ENCODE measurements at places on chromosomes 2 and 18. TPM values are rescaled to one million over a fixed set of nuclear protein-coding genes. Genes with fewer than 3 reads are reported as not detected.
A peak's percentile ranks its signal among the peaks of the same experiment; 100 is the strongest.

DNA sequence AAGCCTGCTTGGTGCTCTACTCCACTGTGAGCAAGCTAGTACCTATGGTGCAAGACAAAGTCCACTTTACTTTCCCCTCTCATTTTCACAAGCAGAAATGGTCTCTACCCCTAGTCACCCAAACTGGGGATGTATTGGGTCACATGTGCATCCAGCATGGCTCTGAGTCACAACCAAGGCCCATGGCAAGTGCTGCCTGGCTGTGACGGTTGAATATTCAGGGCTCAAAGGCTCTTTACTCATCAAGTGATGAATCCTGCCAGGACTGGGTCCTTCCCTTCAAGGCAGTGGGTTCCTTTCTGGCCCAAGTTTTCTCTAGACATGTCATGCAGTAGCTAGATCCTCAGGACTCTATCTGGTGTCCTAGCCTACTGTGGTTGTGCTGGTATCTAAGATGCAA is 311.5 kb downstream of the DLGAP1 start:
- H3K27ac ChIP-seq = no peak overlapping the region
- no peaks in the 10 kb centered on the region for H3K36me3 ChIP-seq
- no peaks in the 10 kb centered on the region for H3K4me1 ChIP-seq
- H3K4me3 ChIP-seq = no peak overlapping the region
- DNase-seq = no peak

- H3K27ac ChIP-seq = no peak overlapping the region
- H3K4me1 ChIP-seq = no peaks in the 10 kb centered on the region
- peaks cover 15% of the 10 kb centered on the region for H3K27me3 ChIP-seq
- no peaks in the 10 kb centered on the region for H3K36me3 ChIP-seq
- H3K4me3 ChIP-seq = no peak overlapping the region
Measured at GRCh38 chr2:121235542-121235941, 49.5 kb downstream of the TFCP2L1 start.

GRCh38 chr2:157291018-157291417 is 33.5 kb downstream of the GALNT5 start:
- H3K4me1 ChIP-seq = peaks cover 6% of the 10 kb centered on the region
- H3K4me3 ChIP-seq = no peak overlapping the region
- no peaks in the 10 kb centered on the region for H3K27me3 ChIP-seq
- H3K36me3 ChIP-seq = no peaks in the 10 kb centered on the region
- H3K27ac ChIP-seq = no peak overlapping the region

GRCh38 chr2:127118467-127118866 is 11.5 kb upstream of the BIN1 start:
- H3K36me3 ChIP-seq = no peaks in the 10 kb centered on the region
- H3K4me3 ChIP-seq = no peak overlapping the region
- no peak for DNase-seq
- no peaks in the 10 kb centered on the region for H3K27me3 ChIP-seq
- H3K27ac ChIP-seq = no peak overlapping the region
- H3K4me1 ChIP-seq = no peaks in the 10 kb centered on the region

GRCh38 chr18:61752973-61753372 is 139.8 kb downstream of the RNF152 start:
- no peak overlapping the region for H3K27ac ChIP-seq
- no peaks in the 10 kb centered on the region for H3K27me3 ChIP-seq
- H3K4me1 ChIP-seq = no peaks in the 10 kb centered on the region
- H3K36me3 ChIP-seq = no peaks in the 10 kb centered on the region
- no peak for DNase-seq

Gene PLA2R1
- 4.1 TPM for total RNA-seq

Gene GPAT2
- total RNA-seq = 2.8 TPM

- peaks cover 5% of the 10 kb centered on the region for H3K4me1 ChIP-seq
- DNase-seq = peak; percentile 54
- no peaks in the 10 kb centered on the region for H3K27me3 ChIP-seq
- H3K4me3 ChIP-seq = peak overlapping the region; percentile 57
- H3K36me3 ChIP-seq = no peaks in the 10 kb centered on the region
Measured at GRCh38 chr2:24972315-24972961, 683 bp upstream of the DNAJC27 start.

DNA sequence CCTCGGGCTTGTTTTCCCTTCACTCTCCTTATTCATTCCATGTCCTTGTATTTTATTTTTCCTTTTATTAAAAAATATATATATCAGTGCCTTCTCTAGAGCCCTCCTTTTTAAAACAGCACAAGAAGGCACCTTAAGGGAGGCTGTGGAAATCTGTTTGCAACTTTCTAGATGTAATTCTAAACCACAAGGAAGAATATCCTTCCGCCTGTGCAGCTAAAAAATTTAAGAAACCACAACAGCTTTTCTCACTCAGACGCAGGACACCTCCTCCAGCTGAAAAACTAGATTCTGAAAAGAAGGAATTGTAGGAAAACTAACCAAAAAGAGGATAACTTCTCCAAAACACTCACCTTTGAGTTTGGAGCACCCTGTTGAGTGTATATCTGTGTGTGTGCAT is 142.2 kb downstream of the BCL11A start:
- H3K36me3 ChIP-seq = no peaks in the 10 kb centered on the region
- H3K27me3 ChIP-seq = peaks cover 8% of the 10 kb centered on the region
- H3K4me1 ChIP-seq = peaks cover 6% of the 10 kb centered on the region
- DNase-seq = no peak
- no peak overlapping the region for H3K27ac ChIP-seq
- H3K4me3 ChIP-seq = no peak overlapping the region

GRCh38 chr2:216539791-216540241 is 41.2 kb downstream of the RPL37A start:
- no peak overlapping the region for H3K4me3 ChIP-seq
- no peaks in the 10 kb centered on the region for H3K36me3 ChIP-seq
- H3K27me3 ChIP-seq = no peaks in the 10 kb centered on the region
- no peak overlapping the region for H3K27ac ChIP-seq

DNA sequence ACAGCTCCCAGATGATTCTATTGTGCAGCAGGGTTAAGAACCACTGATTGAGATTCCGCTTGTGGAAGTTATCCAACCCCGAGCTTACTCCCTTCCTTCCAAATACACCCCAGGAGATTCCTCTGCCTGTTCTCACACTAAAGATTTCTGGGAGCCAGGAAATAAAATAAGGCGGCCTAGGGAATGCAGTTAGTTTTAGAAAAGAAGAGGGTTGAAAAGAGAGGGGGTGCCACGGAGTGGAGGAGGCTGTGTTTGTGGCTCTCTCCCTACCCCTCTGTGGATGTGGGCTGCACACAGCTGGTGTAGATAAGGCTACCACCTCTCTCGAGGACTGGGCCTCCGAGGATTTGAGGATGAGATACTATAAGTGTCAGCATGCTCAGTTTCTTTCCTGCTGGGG is 25.1 kb upstream of the SP3 start:
- peaks cover 20% of the 10 kb centered on the region for H3K4me1 ChIP-seq
- no peaks in the 10 kb centered on the region for H3K36me3 ChIP-seq
- DNase-seq = no peak
- H3K4me3 ChIP-seq = no peak overlapping the region
- no peaks in the 10 kb centered on the region for H3K27me3 ChIP-seq

Gene HOXD13
- total RNA-seq = not detected

DNA sequence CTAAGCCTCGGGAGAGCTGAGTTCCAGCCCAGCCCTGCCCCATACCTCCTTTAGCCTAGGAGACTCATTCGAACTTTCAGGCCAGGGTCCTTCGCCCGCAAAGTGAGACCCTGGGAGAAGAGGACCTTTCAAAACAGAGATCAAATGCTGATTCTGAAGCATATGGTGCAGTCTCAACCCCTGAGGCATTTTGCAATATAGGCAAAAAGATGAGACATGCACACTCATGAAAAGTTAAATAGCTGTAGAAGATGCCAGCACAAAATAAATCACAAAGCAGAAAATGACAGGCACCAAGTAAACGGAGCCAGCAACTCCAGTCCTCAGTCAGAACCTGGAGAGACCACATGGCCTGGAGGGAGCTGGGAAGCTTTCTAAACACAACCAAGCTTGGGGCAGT is 542.7 kb upstream of the RAB6C start:
- no peaks in the 10 kb centered on the region for H3K27me3 ChIP-seq
- H3K4me3 ChIP-seq = no peak overlapping the region
- DNase-seq = no peak
- H3K27ac ChIP-seq = no peak overlapping the region
- no peaks in the 10 kb centered on the region for H3K36me3 ChIP-seq
- no peaks in the 10 kb centered on the region for H3K4me1 ChIP-seq

DNA sequence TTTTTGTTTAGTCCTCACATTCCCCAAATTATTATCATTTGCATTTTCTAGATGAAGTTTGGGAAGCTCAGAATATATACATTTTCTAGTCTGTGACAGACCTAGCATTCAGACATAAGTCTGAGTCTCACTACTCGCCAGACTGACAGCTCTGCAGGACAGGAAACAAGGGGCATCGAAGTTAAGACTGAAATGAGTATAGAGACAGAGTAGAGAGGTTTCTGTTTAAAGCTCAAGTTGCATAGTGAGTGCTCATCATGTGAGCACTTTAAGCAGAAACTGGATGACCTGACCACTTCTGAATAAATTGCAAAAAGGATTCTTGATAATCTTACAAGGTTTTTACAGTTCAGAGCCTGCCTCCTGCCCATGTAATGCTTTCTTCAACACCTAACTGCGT is 1.1 kb downstream of the HADHB start:
- no peaks in the 10 kb centered on the region for H3K27me3 ChIP-seq
- peak overlapping the region; percentile 98 for H3K27ac ChIP-seq
- no peaks in the 10 kb centered on the region for H3K36me3 ChIP-seq
- no peak for DNase-seq
- peak overlapping the region; percentile 80 for H3K4me3 ChIP-seq
- peaks cover 14% of the 10 kb centered on the region for H3K4me1 ChIP-seq

Gene RAPH1
- 70.7 TPM for total RNA-seq

Gene WNT6
- not detected for total RNA-seq

- no peak for DNase-seq
- H3K27me3 ChIP-seq = no peaks in the 10 kb centered on the region
- no peaks in the 10 kb centered on the region for H3K36me3 ChIP-seq
- no peak overlapping the region for H3K4me3 ChIP-seq
- no peak overlapping the region for H3K27ac ChIP-seq
Measured at GRCh38 chr18:34038086-34038485, 186.6 kb downstream of the NOL4 start.

Gene CAVIN2
- total RNA-seq = 73.6 TPM

- H3K27ac ChIP-seq = peak overlapping the region; percentile 75
- no peaks in the 10 kb centered on the region for H3K27me3 ChIP-seq
- no peaks in the 10 kb centered on the region for H3K36me3 ChIP-seq
- H3K4me1 ChIP-seq = peaks cover 23% of the 10 kb centered on the region
- no peak for DNase-seq
Measured at GRCh38 chr2:108625186-108625827, 91.0 kb downstream of the LIMS1 start.

Gene OSR1
- total RNA-seq = 20.5 TPM

- no peak overlapping the region for H3K27ac ChIP-seq
- H3K27me3 ChIP-seq = no peaks in the 10 kb centered on the region
- H3K36me3 ChIP-seq = no peaks in the 10 kb centered on the region
- H3K4me1 ChIP-seq = peaks cover 4% of the 10 kb centered on the region
- no peak for DNase-seq
Measured at GRCh38 chr2:85215081-85215447, 81.9 kb downstream of the TCF7L1 start.

- no peak overlapping the region for H3K4me3 ChIP-seq
- no peak for DNase-seq
- no peaks in the 10 kb centered on the region for H3K4me1 ChIP-seq
- peaks cover 68% of the 10 kb centered on the region for H3K36me3 ChIP-seq
- no peaks in the 10 kb centered on the region for H3K27me3 ChIP-seq
Measured at GRCh38 chr2:3403587-3404334, 24.3 kb downstream of the TRAPPC12 start.

DNA sequence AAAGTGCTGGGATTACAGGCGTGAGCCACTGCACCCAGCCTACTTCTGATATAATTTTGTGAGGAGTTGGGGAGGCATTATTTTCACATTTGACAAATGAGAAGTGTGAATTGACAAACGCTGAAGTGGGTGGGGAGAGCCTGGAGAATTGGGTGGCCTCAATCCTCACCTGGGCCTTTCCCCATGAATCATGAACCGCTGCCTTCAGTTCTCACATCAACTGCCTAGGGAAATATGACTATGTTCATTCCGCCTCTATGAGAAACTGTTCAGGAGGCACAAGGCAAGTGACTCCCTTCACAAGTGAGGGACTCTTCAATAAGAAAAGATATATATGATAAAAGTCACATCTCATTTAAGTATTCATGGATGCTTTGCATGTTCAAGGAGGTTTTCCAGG is 96.6 kb upstream of the RND3 start:
- no peaks in the 10 kb centered on the region for H3K36me3 ChIP-seq
- no peaks in the 10 kb centered on the region for H3K4me1 ChIP-seq
- no peak overlapping the region for H3K4me3 ChIP-seq
- H3K27me3 ChIP-seq = no peaks in the 10 kb centered on the region
- DNase-seq = no peak
- no peak overlapping the region for H3K27ac ChIP-seq

- no peak for DNase-seq
- H3K27me3 ChIP-seq = no peaks in the 10 kb centered on the region
- no peak overlapping the region for H3K27ac ChIP-seq
- peaks cover 69% of the 10 kb centered on the region for H3K36me3 ChIP-seq
- no peaks in the 10 kb centered on the region for H3K4me1 ChIP-seq
Measured at GRCh38 chr2:237993701-237994100, 26.9 kb downstream of the UBE2F start.

DNA sequence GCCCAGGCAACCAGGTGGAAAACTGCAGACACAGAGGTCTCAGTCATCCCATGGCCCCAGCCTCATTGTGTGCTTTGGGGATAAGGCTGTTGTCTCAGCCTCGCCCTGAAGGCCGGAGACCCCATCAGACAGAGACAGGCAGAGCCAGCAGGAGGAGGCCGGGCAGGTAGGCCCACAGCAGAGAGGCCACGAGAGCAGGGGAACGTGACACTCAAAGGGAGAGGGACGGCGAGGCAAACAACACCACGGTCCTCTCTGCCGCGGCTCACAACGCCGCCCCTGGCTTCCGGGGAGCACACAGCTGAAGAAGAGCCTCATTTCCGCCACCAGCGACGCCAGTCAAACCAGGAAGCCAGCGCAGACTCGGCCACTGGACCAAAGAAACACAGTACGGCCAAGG is 103.3 kb downstream of the ZNF516 start:
- no peak overlapping the region for H3K27ac ChIP-seq
- H3K4me1 ChIP-seq = peaks cover 45% of the 10 kb centered on the region
- H3K27me3 ChIP-seq = no peaks in the 10 kb centered on the region
- peak; percentile 65 for DNase-seq
